ENCODE measurements at places on chromosomes 12 and 14.

DNA sequence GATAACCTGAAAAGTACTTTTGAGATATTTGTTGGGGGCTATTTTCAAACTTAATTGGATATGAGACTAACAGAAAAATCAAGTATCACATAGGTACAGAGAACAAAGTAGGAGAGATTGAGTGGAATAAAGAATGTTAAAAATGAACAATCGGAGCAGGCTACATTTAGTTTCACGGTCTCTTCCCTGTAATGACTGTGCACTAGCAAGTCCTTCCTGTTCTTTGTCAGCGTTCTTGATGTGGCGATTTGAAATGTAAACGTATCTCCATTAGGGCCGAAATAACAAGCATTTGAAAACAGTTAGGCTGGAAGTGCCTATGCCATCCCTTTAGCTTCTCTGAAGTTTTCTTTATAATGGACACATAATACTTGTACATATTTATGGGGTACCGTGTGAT, 31.0 kb downstream of the SLC25A29 start:
- DNase-seq, result no peak

DNA sequence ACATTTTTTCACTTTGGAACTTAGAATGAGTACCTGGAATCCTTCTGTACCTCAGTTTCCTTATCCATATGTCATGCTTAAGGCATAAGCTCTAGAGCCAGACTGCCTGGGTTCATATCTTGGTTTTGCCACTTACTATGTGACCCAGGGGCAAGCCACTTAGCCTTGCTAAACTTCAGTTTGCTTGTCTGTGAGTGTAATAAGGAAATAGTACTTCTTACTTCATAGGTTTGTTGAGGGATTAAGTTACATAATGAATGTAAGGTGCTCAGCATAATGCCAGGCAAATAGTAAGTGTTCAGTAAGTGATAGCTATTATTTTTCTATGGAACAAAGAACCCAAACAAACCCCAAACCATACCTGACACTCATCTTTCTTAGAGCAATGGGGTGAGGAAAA, 225.1 kb downstream of the BCAT1 start:
- DNase-seq, result no peak

- DNase-seq, result no peak
Observed at GRCh38 chr14:77426396-77426795, 3.1 kb upstream of the NOXRED1 start.

DNA sequence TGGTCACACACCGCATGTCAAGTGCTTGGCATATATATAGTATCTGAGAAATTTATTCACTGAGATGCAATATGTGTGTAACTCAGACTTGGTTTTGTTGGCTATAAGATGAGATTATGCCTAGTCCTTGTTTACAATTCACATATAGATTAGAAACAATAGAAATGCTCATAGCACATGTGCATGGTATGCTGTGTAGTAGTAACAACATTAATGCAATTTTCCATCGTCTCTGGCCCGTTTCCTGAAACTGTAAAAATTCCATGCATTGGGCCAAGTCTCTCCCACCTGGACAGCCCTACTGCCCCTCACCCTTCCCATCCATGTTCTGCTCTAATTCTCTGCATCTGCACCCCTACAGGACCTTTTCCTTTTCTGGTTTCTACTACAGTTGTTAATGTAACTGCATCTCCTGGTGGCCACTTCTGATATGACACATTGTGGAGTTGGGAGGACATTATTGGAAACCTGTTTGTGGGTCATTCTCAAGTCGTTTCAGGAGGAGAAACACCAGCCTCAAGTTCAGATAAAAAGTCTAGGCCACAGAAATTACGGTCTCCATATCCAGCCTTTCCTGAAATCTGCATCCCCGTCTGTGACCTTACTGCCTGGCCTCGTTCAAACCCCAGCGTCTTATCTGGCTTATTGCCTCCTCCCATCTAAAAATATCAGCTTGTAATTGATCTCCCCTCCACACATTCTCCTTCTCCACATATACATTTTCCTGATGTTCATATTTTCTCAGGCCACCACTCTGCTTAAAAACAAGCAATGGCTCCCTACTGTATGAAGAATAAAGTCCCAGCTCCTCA, 37.5 kb downstream of the EMP1 start:
- DNase-seq, result no peak

DNA sequence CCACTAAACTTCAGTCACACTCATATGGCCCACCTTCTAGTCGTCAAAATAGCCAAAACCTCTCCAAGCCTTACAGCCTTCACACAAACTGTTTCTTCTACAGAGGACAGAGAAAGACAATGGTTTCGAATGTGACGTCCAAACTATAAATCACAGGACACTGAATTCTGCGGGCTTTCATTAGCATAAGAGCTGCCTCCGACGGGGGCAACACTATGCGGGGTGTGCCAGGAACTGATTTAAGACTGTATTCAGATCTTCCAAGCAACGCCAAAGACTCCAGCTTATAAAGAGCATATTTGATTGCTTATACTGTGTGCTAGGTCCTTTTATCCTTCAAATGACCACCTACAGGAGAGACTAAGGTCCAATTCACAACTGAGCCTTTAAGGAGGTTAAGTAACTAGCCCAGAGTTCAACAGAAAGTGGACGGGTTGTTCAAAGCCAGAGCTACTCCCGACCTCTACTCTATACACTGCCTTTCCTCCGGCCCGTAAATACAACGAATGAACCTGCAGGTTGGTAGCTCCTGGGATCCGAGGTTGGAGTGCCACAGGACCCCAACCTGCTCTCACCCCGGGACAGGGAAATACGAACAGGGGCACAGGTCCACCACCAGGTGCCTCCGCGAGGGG, 575 bp downstream of the L2HGDH start:
- no peak for DNase-seq

DNA sequence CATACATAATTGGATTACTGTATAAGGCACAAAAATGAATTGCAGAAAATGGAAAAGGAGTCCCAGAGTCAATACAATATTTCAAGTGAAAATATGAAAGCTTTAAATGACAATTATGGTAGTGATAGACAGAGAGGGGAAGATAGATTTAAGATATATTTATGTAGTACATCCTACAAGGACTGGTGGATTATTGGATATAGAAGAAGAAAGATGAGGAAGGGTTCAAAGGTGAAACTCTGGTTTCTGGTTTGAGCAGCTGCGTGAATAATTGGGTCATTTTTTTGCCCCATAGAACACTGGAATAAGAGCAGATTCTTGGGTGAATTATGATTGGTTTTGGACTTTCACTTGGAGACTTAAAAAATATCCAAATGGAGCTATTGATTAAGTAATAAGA, 19.4 kb downstream of the PIK3C2G start:
- no peak for DNase-seq

GRCh38 chr14:61322799-61323290, 1.5 kb downstream of the PRKCH start:
- DNase-seq, result no peak

GRCh38 chr12:11015775-11016430, 6.5 kb downstream of the TAS2R19 start:
- DNase-seq, result no peak

- DNase-seq, result no peak
Observed at GRCh38 chr14:63730659-63731058, 2.8 kb upstream of the SGPP1 start.

GRCh38 chr12:14769969-14770495, 33.2 kb downstream of the WBP11 start:
- peak; percentile 55 for DNase-seq

- DNase-seq, result no peak
Observed at GRCh38 chr14:68477110-68477455, 315.8 kb downstream of the ZFP36L1 start.

DNA sequence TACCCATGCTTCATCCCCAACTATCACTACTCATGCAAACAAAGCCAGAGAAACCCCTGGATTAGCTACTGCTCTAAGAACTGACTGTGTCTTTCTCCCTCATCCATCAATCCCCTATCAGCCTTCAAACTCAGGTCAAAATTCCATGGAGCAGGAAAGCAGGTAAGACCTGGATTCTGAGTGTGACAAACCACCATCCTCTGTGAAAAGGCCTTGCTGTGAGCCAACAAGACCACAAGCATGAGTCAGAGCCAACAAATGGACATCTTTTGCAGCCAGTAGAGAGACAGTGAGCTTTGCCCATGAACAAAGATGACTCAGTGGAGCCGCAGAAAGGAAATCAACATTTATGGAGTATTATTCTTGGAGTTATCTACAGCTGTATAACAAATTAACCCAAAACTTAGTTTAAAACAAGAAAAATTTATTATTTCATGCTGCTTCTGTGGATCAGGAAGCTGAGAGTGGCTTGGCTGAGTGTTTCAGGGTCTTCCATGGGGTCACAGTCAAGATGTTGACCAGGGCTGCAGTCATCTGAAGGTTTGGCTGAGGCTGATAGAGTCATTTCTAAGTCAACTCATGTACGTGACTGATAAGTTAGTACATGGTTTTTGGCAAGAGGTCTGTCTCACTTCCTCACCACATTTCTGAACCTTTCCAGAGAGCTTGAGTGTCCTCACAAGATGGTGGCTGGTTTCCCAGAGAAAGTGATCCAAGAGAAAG, 61.1 kb downstream of the PITPNM2 start:
- no peak for DNase-seq

DNA sequence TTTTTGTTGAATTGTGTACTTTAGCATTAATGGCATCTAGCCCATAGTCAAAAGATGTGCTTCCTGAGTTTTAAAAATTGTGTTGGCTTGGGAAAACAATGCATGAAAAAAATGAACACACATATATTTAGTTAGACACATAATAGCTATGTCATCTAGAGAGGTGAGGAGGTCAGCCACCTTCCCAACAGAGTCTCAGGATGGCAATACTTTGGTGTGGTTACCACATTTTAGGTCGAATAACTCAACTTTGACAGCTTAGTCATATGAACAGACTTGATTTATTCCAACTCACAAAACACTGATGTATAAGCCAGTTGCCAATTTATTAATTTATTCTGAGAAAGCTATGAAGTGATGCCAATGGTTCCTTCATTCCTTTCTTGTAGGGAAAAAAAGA, 114.0 kb downstream of the ETNK1 start:
- no peak for DNase-seq
